ENCODE measurements at places on chromosomes 7 and 10. TPM values are rescaled to one million over a fixed set of nuclear protein-coding genes. Genes with fewer than 3 reads are reported as not detected.

Gene PIP
- total RNA-seq = not detected

Gene CFAP58
- 2.1 TPM for total RNA-seq

Gene ZFAND4
- total RNA-seq = 15.8 TPM

Gene TMEM236
- total RNA-seq = 0.55 TPM

Gene MYH16
- total RNA-seq = not detected

Gene PHKG1
- total RNA-seq = 0.49 TPM

- H3K27me3 ChIP-seq = no peaks in the 10 kb centered on the region
- no peak overlapping the region for H3K4me3 ChIP-seq
- no peak overlapping the region for H3K27ac ChIP-seq
Observed at GRCh38 chr10:111247781-111248389, 171.1 kb downstream of the ADRA2A start.

GRCh38 chr7:130486954-130487436 lies 4.9 kb upstream of the MEST start:
- no peaks in the 10 kb centered on the region for H3K36me3 ChIP-seq
- H3K4me1 ChIP-seq = peaks cover 35% of the 10 kb centered on the region
- DNase-seq = no peak
- H3K27me3 ChIP-seq = no peaks in the 10 kb centered on the region
- H3K4me3 ChIP-seq = peak overlapping the region; percentile 46

DNA sequence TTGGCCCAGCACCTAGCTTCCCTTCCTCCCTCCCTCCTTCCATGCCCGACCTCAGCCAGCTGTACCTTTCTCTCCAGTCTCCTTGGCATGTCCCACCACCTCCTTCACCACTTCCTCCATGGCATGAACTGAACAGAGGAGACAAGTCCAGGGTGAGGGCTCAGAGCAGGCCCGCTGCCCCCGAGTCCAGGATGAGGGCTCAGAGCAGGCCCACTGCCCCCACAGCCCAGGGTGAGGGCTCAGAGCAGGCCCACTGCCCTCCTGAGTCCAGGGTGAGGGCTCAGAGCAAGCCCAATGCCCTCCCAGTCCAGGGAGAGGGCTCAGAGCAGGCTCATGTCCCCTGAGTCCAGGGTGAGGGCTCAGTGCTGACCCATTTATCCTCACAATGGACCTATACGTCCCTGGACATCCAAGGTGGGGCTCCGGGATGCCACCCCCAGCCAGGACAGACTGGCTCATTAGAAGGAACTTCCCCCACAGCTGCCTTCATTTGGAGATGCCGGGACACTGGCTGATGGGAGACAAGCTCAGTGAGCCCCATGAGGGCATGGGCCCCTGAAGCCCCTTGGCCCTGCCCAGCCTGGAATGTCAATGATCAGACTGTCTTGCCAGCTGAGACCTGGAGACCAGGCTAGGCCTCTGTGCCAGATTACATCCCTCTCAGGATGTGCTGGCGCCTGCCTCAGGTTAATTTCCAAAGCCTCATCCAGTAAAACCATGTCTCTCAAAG lies 30.0 kb downstream of the AGAP4 start:
- H3K27ac ChIP-seq = no peak overlapping the region
- H3K4me3 ChIP-seq = no peak overlapping the region
- H3K4me1 ChIP-seq = no peaks in the 10 kb centered on the region
- peak; percentile 25 for DNase-seq
- H3K27me3 ChIP-seq = no peaks in the 10 kb centered on the region
- H3K36me3 ChIP-seq = no peaks in the 10 kb centered on the region

DNA sequence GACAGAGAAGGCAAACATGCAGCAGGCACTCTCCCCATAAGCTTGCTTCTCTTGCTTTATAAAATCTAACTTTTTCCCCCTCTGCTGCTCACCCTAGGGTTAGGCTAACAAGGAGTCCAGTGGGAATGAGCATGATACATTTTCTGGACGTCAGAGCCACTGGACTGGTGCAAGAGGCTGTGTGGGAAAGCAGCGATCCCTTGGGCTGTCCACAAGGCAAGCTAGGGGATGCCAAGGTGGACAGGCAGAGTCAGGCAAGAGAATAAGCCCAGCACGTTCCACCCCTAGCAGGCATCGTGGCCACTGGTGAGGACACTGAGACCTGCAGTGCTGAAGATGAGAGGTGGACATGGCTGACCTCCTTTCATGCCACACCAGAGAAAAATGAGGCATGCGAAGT lies 290.9 kb upstream of the ZMIZ1 start:
- DNase-seq = no peak
- no peaks in the 10 kb centered on the region for H3K36me3 ChIP-seq
- H3K4me3 ChIP-seq = no peak overlapping the region
- peak overlapping the region; percentile 16 for H3K27ac ChIP-seq
- H3K27me3 ChIP-seq = no peaks in the 10 kb centered on the region
- H3K4me1 ChIP-seq = no peaks in the 10 kb centered on the region

- H3K27me3 ChIP-seq = no peaks in the 10 kb centered on the region
- H3K27ac ChIP-seq = no peak overlapping the region
- no peaks in the 10 kb centered on the region for H3K4me1 ChIP-seq
- H3K36me3 ChIP-seq = no peaks in the 10 kb centered on the region
Observed at GRCh38 chr7:143891457-143891856, 10.5 kb downstream of the TCAF1 start.

- peaks cover 73% of the 10 kb centered on the region for H3K4me1 ChIP-seq
- H3K4me3 ChIP-seq = no peak overlapping the region
- H3K27me3 ChIP-seq = no peaks in the 10 kb centered on the region
- H3K27ac ChIP-seq = peak overlapping the region; percentile 90
Observed at GRCh38 chr7:1053816-1054370, 9.5 kb downstream of the GPR146 start.

GRCh38 chr7:156460858-156461627 lies 179.5 kb upstream of the RNF32 start:
- no peak overlapping the region for H3K27ac ChIP-seq
- no peaks in the 10 kb centered on the region for H3K27me3 ChIP-seq
- no peaks in the 10 kb centered on the region for H3K4me1 ChIP-seq
- H3K4me3 ChIP-seq = no peak overlapping the region

DNA sequence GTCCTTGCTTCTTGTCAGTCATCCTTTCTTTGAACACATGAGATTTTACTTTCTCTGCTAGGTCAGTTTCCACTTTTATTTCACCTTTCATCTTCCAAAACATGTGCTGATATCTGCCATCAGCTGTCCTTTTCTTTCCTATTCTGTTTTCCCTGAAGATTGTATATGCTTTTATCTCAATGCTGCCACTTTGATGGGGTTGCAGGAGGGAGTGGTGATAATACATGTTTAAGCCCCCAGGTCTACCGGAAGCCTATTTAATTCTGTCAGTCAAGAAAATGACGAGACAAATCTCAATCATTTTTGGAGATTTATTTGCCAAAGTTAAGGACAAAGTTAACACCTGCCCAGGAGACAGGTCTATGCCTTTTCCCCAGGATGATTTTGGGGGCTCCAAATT lies 73.8 kb downstream of the MRPL32 start:
- H3K36me3 ChIP-seq = no peaks in the 10 kb centered on the region
- no peaks in the 10 kb centered on the region for H3K27me3 ChIP-seq
- DNase-seq = no peak
- no peak overlapping the region for H3K27ac ChIP-seq
- H3K4me3 ChIP-seq = no peak overlapping the region
- H3K4me1 ChIP-seq = no peaks in the 10 kb centered on the region

- no peak overlapping the region for H3K27ac ChIP-seq
- H3K36me3 ChIP-seq = no peaks in the 10 kb centered on the region
- H3K27me3 ChIP-seq = no peaks in the 10 kb centered on the region
- no peaks in the 10 kb centered on the region for H3K4me1 ChIP-seq
- H3K4me3 ChIP-seq = no peak overlapping the region
Observed at GRCh38 chr7:25476863-25477499, 248.7 kb upstream of the NPVF start.

DNA sequence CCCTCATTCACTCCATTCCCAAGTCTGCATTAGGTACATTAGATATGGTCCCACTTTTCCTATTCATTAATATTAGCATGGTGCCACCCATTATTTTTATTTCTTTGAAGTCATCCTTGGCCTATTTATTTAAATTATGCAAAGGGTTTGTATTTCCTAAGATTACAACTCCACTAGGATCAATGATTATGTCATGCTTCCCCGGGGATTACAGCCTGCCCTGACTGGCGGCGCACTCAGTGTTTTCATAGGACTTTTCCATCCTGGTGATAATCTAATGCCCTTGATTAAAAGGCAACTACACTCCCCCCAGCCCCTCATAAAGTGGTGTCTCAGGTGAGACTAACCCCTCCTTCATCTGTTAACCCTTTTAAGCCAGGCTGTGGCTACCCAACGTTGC lies 187.2 kb downstream of the POU6F2 start:
- H3K36me3 ChIP-seq = no peaks in the 10 kb centered on the region
- no peaks in the 10 kb centered on the region for H3K4me1 ChIP-seq
- H3K27me3 ChIP-seq = no peaks in the 10 kb centered on the region
- no peak overlapping the region for H3K27ac ChIP-seq
- DNase-seq = no peak
- H3K4me3 ChIP-seq = no peak overlapping the region

GRCh38 chr10:121337427-121337826 lies 260.8 kb downstream of the FGFR2 start:
- no peaks in the 10 kb centered on the region for H3K27me3 ChIP-seq
- no peak overlapping the region for H3K27ac ChIP-seq
- peaks cover 2% of the 10 kb centered on the region for H3K4me1 ChIP-seq
- no peaks in the 10 kb centered on the region for H3K36me3 ChIP-seq
- H3K4me3 ChIP-seq = no peak overlapping the region

All from upper lobe of left lung (tissue), 6 donors.